ENCODE measurements at places on chromosomes 7 and 10. TPM values are rescaled to one million over a fixed set of nuclear protein-coding genes. Genes with fewer than 3 reads are reported as not detected.

GRCh38 chr10:70585578-70586169 lies 16.9 kb downstream of the PRF1 start:
- no peak for DNase-seq

- no peak for DNase-seq
Measured at GRCh38 chr10:121324678-121325213, 273.5 kb downstream of the FGFR2 start.

GRCh38 chr10:117138838-117139580 lies 939 bp upstream of the VAX1 start:
- no peak for DNase-seq

- DNase-seq = no peak
Measured at GRCh38 chr7:141992156-141992555, 3.5 kb upstream of the MGAM start.

DNA sequence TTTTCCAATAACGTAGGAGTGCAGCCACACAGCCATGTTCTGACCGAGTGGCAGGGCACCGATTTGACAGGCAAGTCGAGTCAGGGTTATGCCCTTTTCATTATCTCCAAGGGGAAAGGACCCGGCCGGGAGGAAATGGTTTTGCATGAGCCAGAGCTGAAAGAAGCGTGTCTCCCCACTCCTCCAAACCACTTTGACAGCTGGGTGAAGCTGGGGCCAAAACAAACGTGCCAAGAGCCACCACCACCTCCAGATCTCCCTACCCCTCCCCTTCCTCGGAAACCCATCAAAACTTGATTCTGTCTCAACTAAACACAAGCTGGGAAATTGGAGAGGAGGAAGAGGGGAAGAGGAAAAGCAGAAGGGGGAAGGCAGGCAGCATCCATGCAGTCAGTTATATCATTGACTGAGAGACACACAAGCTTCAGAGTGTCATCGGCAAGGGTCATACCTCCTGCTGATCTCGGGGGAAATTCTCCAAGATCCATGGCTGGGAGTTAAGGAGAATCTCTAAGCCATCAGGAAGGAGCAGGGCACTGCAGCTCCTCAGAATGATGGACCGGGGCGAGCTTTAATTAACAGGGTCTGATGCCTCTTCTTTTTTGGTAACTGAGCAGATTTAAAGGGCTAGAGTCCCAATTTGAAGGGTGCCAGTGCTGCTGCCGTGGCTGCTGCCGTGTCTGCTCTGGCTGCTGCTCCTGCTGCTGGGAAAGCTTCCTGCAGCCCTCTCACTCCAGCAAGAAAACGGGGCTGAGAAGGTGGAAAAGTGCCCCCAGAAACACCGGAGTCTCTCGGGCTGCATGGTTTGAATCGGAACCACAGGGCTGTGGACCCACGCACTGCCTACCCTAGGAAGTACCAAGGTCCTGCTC lies 34.7 kb upstream of the CALN1 start:
- DNase-seq = no peak

GRCh38 chr10:50387732-50388073 lies 136.4 kb upstream of the ASAH2 start:
- no peak for DNase-seq

GRCh38 chr10:104054430-104054829 lies 31.2 kb downstream of the COL17A1 start:
- no peak for DNase-seq

GRCh38 chr7:2383543-2384274 lies 19.7 kb upstream of the CHST12 start:
- no peak for DNase-seq

DNA sequence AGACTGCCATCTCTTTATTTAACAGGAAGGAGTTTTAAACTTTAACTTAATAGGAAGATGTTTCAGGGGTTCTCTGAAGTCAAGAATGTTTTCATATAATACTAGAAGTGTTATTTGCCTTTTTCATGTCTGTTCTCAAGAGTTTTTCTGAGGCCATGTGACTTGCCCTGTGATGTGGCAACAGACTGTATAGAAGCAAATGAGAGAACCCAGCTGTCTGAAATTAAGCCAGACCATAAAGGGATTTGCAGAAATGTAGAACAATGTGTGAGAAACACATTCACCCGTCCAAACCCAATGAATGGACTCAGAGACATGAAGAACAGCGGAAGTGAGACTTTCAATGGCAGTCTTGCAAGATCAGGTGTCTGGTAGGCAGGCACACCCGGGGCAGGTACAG lies 23.8 kb downstream of the MAPK8 start:
- no peak for DNase-seq

- DNase-seq = no peak
Measured at GRCh38 chr10:132994185-132994796, 51.9 kb upstream of the CFAP46 start.

DNA sequence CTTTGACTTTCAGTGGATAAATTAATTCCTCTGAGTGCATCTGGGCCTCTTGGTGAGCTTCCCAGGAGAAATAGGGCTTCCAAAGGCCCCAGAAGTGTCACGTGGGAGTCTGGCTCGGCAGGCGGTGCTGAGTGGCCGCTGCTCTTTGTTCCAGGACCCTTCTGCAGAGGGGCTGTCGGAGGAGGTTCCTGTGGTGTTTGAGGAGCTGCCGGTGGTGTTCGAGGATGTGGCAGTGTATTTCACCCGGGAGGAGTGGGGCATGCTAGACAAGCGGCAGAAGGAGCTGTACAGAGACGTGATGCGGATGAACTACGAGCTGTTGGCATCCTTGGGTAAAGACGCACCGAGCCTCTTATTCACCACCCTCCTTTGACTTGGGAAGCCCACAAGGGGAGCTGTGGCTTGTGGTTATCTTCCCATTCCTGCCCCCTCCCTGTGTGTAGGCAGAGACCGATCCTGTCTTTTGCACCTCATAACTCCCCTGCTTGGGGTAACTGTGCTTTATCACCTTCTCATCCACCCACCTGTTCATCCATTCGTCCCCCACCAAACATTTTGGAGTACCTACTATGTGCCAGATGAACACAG lies 11.9 kb downstream of the ZNF862 start:
- no peak for DNase-seq

DNA sequence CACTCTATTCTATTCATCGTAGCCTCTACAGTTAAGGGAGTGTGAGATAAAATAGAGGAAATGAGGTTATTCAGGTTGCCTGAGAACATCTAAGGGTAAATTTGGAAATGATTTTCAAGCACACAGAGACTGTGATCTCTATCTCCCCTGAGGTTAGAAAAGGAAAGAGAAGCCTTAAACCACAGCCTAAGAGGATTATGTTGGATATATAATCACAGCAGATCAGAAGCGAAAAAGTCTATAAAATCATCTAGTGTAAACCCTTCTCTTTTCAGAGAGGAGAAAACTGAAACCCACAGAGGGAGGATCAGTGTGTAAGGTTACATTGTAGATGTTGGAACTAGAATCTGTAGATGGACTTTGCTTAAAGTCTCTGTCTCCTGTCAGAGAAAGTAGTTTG lies 90.6 kb upstream of the SEMA3E start:
- no peak for DNase-seq

DNA sequence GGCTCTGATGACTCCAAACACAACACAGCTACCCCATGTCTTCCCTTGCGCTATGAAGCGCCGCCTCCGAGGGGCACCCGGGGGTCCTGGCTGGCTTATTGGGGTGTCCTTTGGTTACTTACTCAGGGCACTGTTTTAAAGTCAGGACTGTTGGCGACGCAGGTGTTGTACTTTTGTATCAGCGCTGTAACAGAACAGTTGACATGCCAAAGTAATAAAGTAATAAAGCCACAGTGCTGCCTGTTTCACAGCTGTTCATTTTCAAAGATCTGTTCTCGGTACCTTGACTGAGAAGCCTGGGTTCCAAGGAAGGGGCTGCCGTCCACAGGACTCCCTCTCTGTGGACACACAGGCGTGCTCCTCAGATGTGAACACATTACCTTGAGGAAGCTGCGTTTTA lies 64.1 kb downstream of the WDR37 start:
- DNase-seq = no peak

DNA sequence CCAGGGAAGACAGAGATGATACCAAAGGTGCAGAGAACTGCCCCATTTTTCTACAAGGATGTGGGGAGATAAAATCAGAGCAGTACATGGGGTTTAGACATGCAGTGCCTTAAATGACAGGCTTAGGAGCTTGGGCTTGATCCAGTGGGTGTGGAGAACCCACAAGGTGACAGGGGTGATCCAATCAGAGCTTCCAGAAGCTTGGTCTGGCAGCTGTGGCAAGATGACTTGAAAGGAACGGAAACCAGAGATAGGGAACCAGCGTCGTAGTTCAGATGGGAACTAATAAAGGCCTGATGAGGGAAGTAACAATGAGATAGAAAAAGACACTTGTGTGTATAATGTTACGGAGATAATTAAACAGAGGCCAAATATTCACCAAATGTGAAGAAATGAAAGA lies 80.7 kb downstream of the SLC37A3 start:
- no peak for DNase-seq

- no peak for DNase-seq
Measured at GRCh38 chr7:29859524-29860185, 53.3 kb downstream of the WIPF3 start.

DNA sequence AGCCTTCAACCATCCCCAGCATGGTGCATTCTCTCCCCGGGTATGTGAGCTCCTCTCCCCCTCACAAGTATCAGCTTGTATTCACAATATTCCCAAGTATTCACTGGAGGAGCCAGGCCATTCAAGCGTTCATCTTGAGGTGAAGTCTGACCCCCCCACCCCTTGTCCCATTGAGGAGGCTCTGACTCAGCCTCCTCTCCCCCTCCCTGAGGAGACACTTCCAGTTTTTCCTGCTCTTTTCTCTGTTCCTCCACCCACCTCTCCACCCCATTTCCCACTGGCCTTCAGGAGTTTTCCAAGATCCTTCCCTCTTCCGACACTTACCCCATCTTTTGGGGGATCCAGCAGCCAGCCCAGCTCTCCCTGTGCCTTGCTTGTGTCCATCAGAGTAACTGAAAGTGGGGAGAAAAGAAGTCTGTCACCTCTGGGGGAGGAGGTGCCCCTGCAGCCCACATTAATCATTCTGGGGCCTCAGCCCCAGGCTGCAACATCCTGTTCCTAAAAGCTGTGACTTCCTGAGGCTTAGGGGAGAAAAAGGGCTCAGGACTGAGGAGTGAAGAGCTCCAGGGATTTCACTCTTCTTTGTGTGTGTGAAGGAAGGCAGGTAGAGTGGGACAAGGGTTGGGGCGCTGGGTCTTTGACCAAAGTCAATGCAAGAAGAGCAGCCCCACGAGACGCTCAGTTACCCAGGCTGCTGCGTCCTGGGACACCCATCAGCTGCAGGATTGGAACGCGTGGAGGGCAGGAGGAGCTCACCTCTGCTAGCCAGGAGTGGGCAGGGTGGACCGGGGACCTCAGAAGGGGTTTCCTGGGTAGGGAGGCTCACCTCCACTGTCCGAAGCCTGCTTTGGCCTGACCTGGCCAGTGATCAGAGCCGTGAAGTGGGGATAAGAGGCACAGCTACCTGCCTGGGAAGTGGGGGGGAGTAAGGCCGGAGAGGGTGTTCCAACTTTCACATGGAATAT lies 1.1 kb downstream of the EPHA1 start:
- DNase-seq = no peak

- no peak for DNase-seq
Measured at GRCh38 chr7:107661081-107661864, 645 bp downstream of the SLC26A4 start.

DNA sequence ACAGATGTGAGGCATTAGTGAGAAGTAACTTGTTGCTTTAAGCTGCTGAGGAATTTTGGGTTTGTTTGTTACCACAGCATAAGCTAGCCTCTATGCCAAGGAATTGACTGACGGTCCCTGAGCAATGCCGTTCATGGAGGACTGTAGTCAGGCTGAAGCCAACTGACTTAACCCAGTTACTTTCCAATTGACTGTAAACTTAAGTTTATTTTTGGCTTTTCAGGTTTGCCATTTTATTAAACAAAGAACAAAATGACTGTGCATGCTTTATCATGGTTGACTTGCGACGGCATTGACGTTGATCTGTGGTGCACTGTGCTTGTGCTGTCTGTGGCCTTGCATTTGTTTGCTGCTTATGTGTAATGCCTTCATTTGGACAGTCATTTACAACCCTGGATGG lies 53.5 kb downstream of the DNAJB9 start:
- DNase-seq = no peak

- no peak for DNase-seq
Measured at GRCh38 chr7:37476881-37477450, 28.3 kb upstream of the ELMO1 start.

DNA sequence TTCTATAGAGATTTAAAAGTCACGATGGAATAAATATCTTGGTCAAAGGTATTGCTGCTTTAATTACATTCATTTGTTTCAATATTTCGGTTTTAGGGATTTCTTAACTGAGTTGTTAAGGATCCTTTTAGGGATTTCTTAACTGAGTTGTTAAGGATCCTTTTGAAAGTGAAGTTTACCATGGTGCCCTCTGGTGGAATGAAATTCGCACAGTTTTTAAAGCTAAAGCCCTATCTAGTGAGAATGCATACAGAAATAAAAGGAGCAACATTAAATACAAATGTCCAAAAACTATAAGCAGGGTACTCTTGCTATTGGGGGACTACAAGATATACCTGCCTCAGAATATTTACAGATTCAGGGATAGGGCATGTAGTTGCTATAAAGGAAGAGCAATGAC lies 193.7 kb downstream of the RNLS start:
- DNase-seq = peak; percentile 15

GRCh38 chr7:25087855-25088254 lies 37.2 kb downstream of the CYCS start:
- no peak for DNase-seq

- no peak for DNase-seq
Measured at GRCh38 chr7:72321081-72321480, 91.1 kb downstream of the CALN1 start.

- no peak for DNase-seq
Measured at GRCh38 chr10:68900427-68901104, 549 bp upstream of the DDX50 start.

IFIT1B gene
- 0.11 TPM for polyA plus RNA-seq

COL13A1 gene
- polyA plus RNA-seq = 28.3 TPM

CHRM2 gene
- 2.2 TPM for polyA plus RNA-seq

RPEL1 gene
- polyA plus RNA-seq = 0.19 TPM

BRAF gene
- 30.1 TPM for polyA plus RNA-seq

ZNF467 gene
- polyA plus RNA-seq = 35.6 TPM

PLAU gene
- 30.2 TPM for polyA plus RNA-seq

All from renal cortex interstitium (tissue), 15 donors.